ENCODE measurements at places on chromosomes 2 and 18.

DNA sequence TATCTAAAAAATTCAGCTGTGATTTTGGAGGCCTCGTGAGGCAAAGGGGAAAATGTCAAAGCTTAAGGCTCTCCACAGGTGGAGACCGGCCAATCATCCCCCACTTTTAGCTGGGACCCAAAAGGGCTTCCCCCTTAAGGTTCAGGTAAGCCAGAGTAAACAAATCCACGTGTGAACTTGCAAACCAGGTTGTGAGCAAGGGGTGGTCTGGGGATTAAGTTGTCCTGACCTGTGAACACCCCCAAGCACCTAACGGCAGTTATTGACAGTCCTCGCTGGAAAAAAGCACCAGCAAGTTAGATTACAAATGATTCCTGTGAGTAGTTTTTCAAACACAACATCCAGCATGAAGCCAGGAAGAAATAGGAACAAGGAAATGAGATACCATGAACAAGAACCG lies 42.9 kb downstream of the MYO7B start:
- no peak for DNase-seq

DNA sequence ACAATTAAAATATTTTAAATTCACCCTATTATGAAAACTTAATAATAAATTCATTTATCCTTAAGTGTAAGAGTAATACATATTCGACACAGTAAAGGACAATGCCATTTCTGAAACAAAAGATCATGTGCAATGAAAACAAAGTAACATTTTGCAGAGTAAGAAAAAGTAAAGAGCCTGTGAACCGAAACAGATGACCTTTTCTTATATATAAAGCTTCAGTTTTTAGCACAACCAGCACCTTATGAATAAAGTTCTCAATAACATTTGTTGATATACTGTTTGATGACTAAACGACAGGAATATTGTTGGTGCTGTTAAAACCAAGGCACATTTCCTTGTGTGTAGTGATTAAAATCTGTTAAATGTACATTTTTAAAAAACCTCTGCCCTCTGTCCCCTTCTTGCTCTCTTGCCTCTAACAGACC lies 1.5 kb downstream of the PELI1 start:
- DNase-seq, result no peak

GRCh38 chr2:98472132-98472650 lies 27.5 kb downstream of the INPP4A start:
- no peak for DNase-seq

GRCh38 chr2:68918497-68918896 lies 34.2 kb downstream of the GKN2 start:
- no peak for DNase-seq
